Fibroblast of skin of scalp (primary cell): ENCODE measurements at places on chromosomes 11 and 22.
A peak's percentile ranks its signal among the peaks of the same experiment; 100 is the strongest.

- DNase-seq: peak; percentile 78
Measured at GRCh38 chr11:24531528-24531927, 34.7 kb downstream of the LUZP2 start.

- peak; percentile 81 for DNase-seq
Measured at GRCh38 chr11:122721964-122722266, 66.4 kb downstream of the UBASH3B start.

GRCh38 chr11:66725647-66726046, 3.4 kb downstream of the SPTBN2 start:
- peak; percentile 35 for DNase-seq

DNA sequence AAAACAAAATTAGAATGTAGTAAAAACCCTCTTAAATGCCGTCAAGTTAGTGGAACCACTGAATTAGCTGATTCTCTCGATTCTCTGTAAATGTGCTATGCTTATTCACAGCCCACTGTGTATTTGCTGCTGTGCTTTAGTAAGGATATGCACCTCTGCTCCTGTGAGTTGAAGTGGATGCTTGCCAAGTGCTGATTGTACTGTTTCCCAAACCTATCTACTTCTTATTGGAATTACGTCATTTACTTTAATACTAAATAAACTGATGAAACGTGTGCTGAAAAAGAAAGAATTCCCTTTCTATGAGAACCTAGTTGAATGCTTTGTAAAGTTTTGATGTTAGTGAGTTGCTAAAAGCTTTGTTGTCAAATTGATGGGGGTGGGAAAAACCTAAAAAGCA, 158.4 kb downstream of the LRRC4C start:
- DNase-seq: no peak

GRCh38 chr11:67418476-67419281, 3.2 kb downstream of the CARNS1 start:
- no peak for DNase-seq

- no peak for DNase-seq
Measured at GRCh38 chr11:61134801-61135257, 26.4 kb downstream of the VPS37C start.

- no peak for DNase-seq
Measured at GRCh38 chr11:128580612-128581011, 6.7 kb downstream of the ETS1 start.

DNA sequence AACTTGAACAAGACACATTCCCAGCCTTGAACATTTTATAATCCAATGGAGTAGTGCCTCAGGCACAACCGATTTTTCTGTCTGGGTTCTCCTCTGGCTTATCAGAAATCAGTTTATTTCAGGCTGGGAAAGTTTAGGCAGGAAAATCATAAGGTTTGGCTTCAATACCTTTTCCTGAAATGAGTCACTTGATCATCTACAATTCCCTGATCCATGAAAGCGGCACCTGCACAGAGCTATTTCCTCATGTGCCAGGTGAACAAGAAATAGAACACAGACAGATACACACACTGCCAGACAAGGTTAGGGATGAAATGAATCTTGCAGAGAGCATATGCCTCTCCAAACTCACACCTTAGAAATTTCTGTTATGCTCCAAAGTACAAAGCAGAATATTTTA, 106.7 kb upstream of the OR9G4 start:
- no peak for DNase-seq

DNA sequence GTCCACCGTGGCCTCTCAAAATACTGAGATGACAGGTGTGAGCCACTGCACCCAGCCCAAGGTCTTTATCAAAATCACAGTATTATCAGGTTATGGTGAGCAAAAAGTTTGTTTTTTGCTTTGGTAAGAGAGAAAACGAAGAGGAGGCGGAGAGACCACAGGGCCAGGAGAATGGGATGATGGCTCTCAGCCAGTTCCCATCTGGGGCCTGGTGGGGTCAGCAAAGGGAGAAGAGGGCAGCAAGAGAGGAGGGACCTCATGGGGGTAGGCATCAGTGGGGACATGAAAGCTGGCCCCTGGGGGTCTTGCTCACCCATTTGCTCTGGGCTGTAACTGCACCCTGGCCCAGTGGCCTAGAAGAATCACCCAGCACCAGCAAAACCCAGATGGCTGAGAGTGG, 190.2 kb downstream of the SHANK2 start:
- DNase-seq: no peak

- no peak for DNase-seq
Measured at GRCh38 chr11:129590030-129590752, 214.5 kb downstream of the BARX2 start.

DNA sequence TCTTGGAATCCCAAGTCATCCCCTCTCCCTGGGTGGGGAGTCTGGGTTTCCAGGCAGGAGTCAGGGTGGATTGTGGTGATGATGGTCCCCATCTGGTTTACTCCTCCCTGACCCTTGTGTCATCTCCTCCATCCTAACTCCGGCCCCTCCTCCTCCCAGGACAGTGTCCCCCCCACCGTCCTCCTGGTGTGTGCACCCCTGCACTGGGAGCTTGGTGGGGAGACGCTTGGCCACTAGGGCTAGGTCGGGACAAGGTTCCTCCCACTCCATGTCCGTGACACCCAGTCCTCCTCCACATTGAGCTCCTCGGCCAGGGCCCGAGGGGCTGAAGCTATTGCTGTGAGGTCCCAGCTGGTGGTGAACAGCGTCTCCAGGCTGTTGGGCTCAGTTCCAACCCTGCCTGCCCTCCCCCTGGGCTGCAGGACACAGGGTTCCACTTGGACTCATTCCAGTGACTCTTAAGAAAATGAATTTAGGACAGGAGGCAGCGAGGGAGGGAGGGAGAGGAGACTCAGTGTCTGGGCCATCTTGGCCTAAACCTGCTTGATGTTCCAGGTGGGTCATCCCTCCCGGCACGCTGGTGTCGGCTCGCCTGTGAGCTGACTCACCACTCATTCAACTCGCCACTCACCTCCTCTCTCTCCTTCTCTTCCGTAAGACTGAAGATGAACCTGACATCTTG, 433.2 kb downstream of the TBC1D22A start:
- no peak for DNase-seq

DNA sequence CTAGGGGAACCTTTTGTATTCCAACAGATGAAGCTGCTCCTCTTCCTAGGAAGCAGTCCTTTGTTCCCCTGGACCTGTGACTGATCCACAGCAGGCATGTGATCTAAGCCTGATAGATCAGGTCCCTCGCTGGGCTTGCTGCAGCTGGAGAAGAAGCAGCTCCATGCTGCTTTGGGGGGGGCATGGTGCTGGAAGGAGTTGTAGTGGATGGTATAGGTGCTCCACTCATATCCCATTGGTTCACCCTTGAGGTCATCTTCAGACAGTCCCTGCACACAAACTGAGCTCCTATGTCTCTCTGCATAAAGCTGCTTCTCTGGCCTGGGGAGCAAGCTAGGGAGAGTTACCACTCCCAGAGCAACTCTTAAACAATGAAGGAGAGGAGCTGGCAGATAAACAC, 9.5 kb upstream of the RIC3 start:
- no peak for DNase-seq

DNA sequence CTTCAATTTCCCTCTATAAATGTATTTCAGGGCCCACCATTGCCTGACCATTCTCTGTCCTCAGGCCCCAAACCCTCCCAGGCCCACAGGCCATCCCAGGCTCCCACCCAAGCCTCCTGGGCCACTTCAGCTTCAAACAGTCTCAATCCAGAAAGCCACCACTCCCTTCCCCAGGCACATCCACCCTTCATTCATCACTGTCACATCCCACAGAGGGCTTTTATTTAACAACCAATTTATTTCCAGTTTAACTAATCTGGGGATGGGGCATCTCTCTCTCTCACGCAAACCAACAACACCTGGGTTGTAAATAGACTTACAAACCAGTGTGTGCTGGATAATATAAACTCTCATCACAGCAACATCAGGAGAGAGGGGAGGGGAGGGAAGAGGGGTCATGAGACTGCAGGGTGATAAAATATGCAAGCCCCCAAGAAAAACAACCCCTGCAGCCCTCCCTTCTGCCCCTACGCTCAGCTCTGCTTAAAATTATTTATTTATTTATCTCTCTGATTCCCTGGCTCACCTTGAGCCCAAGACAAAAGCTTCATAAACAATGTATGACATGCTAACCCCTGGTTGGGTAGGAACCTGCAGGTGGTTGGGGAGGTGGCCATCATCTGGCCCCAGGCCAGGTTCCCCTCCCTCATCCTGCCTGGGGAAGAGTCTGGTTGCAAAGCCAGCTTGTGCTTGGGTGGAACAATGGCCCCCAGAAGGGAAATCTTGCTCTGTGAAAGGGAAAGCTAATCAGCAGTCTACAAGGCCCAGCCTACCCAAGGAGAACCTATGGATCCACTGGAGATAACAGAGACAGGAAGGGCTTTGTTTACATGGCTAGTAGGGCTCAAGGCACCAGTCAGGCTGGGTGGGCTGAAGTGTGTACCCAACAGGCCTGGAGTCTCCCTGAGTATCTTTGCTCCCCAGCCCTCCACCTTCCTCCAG, 359.2 kb downstream of the BUD13 start:
- DNase-seq: no peak

DNA sequence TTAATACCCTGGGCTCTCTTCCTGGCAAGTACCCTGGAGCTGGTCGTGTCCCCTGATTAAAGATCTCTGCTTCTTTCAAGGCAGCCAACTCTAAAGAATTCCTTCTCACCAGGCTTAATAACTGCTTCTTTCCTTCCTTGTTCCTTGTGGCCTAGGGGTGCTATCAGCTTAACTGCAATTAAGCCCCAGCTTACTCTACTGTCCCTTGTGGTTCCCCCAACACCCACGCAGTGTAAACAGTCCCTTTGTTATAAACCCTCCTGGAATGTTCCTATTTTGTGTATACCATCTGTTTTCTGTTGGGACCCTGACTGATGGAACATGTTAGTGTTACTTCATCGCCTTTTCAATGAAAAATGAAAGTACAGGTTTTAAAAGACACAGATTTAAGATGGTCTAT, 126.4 kb upstream of the KIRREL3 start:
- no peak for DNase-seq

DNA sequence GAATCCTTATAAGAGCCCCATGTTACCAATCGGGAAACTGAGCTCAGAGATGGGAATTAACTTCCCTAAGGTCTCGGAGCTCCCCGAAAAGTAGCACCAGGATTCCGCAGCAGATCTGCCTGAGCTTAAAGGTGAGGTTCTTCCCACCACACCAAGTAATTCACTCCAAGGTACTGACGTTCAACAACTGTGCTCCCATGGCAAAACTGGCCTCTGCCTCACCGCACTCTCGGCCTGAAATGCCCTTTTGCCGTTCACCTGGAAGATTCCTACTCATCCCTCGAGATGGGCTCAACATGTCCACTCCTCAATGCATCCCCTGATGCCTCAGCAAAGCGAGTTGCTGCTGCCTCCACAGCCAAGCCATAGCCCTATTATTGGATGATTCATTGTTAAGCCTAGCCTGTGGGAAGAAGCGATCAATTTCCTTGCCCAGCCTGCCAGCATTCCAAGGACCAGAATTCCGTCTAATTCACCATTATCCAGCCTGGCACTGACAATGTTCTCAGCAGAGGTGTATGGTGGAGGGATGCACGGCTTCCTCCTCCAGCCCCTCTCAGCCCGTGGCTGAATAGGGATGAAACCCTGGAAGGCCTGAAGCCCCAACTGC, 4.2 kb downstream of the PLAAT3 start:
- peak; percentile 15 for DNase-seq

GRCh38 chr22:23874871-23875270, 17.2 kb downstream of the SLC2A11 start:
- DNase-seq: peak; percentile 51

DNA sequence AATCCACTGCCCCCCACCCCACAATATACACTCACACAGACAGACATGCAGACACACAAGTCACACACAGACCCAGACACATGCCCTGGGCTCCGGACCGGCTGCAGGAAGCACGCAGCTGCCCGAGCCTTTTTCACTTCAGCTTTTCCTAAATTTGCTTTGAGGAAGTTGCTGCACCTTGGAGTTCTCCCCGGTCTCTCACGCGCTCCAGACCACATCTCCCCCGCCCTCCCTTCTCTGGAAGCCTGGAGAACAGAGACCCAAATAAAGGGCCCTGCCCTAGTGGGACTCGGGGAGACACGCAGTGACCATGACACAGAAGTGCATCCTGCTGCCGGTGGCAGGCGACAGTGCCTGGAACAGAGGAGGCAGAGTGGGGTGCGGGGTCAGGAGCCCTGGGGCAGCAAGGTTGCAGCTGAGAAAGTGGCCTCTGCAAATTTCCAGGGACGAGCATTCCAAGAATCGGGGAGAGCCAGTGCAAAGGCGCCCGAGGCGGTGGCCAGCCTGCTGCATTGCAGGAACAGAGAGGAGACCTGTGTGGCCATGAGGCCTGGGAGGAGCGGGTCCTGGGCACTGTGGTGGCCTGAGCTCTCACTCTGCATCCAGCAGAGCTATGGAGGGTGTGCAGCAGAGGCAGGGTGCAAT, 19.1 kb downstream of the RPL3 start:
- DNase-seq: no peak

DNA sequence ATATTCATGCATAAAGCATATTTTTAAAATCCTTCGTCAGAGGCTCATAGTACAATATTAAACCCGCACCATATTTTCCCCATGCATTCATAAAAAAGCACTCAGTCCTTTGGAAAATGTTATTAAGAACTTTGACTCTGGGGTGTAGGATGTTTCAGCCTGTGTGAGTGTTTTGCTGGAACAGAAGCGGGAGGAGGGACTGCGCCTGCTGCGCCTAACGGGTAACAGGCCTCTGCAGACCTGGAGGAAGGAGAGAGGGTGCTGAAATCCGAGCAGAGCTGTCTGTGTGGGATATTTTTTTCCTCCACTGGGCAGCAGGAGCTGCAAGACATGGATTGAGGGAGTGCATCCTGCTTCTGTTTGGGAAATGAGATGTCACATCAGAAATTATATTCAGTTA, 483.0 kb downstream of the BRD1 start:
- no peak for DNase-seq

DNA sequence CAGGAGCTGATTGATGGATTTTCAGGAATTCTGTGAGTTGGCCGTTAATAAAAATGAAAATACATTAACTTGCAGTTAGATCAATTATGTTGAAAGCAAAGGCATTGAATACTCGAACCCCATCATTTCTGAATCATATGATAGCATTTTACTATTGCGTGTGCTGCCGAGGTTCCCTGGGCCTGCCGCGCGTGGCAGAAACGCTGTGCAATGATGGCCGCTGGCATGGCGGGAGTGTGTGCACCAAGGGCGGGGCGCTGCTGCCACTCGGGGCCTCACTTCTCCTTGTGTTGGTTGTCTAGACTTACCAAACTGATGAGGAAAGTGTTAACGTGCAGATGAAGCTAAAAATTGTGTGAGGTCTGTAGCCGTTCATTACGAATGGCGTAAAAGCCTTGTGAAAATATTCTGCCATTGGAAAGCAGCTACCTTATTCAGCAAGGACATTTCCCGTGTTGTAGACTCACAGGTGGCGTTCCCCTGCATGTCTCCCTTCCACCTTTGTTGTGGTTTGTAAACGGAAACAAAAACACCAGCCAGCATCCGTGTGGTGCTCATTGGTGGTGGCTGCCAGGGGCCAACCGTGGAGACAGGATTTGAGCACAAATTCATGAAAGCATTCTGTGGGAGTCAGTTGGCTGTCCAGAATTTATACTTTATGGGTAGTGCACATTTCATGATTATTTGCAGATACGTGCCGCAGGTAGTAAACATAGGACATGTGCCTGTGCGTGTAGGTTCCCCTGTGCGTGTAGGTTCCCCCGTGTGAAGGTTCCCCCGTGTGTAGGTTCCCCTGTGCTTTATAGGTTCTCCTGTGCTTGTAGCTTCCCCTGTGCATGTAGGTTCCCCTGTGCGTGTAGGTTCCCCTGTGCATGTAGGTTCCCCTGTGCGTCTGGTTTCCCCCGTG, 5.9 kb upstream of the GRAMD4 start:
- no peak for DNase-seq

- DNase-seq: peak; percentile 33
Measured at GRCh38 chr22:50302041-50302541, 5.4 kb downstream of the PLXNB2 start.
